ENCODE measurements at places on chromosomes 4 and X. TPM values are rescaled to one million over a fixed set of nuclear protein-coding genes. Genes with fewer than 3 reads are reported as not detected.

VCX3A gene
- total RNA-seq = not detected

CT47A1 gene
- not detected for total RNA-seq

DNA sequence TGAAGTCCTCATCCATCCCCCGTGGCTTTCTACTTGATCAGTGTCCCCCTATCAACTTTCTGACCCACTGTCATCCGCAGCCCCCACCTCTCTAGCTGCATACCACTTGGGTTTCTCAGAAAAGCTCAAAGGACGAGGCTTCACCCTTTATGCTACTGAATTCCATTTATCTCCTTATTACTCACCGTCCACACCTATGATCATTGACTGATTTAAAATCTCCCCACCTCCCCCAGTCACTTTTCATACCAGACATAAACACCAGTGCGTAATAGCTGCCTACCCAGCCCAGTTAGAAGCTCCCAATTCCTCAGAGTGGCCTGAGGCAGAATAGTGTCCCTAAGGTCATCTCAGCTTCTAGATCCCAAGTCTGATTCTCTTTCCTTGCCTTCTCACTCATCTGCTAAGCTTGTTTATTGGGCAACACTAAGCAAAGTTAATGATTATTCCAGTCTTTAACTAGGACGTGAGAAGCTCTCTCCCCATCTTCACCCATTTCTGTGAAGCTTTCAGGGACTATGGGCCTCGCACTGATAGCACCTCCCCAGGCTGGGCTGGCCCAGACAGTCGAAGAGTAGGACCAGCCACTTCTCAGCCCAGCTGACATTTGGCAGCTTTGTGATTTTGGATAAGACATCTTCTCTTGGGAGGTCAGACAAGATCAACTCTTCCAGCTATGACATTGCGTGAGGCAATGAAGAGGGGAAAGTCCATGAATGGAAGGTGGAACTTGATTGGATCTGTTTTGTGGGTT is 7.2 kb upstream of the DDX60L start:
- H3K4me1 ChIP-seq = peaks cover 22% of the 10 kb centered on the region
- no peak for DNase-seq
- no peaks in the 10 kb centered on the region for H3K27me3 ChIP-seq
- no peak overlapping the region for H3K4me3 ChIP-seq
- H3K27ac ChIP-seq = no peak overlapping the region

DNA sequence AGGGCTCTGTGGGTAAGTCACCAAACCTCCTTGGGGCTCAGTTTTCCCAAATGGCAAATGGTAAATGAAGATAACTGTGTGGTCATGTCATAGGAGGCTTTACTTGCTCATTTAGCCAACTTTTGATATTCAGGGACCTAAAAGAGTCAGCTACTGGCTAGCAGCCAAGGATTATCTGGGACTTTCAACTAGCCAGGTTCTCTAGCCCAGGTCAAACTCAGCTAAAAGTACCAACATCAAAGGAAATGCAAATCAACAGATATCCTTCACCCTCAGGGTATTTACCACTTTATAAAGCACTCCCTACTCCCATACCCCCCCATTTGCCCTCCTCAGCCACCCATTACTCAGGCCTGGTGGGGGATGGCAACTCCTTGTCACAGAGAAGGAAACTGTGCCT is 7.5 kb downstream of the AMER1 start:
- no peak for DNase-seq
- no peak overlapping the region for H3K27ac ChIP-seq
- H3K4me3 ChIP-seq = no peak overlapping the region
- H3K27me3 ChIP-seq = no peaks in the 10 kb centered on the region
- no peaks in the 10 kb centered on the region for H3K36me3 ChIP-seq

- no peak overlapping the region for H3K4me3 ChIP-seq
- no peaks in the 10 kb centered on the region for H3K36me3 ChIP-seq
- no peak for DNase-seq
- peaks cover 19% of the 10 kb centered on the region for H3K4me1 ChIP-seq
- peaks cover 33% of the 10 kb centered on the region for H3K27me3 ChIP-seq
These were observed 21.1 kb downstream of the CPZ start for GRCh38 chr4:8613421-8614364.

- H3K36me3 ChIP-seq = no peaks in the 10 kb centered on the region
- H3K4me1 ChIP-seq = no peaks in the 10 kb centered on the region
- no peaks in the 10 kb centered on the region for H3K27me3 ChIP-seq
- no peak overlapping the region for H3K4me3 ChIP-seq
These were observed 1342.3 kb upstream of the AGA start for GRCh38 chr4:178784491-178784890.

All from left ventricle myocardium inferior (tissue), 1 donor.